ENCODE measurements at places on chromosomes 12 and 14.

GRCh38 chr12:75951399-75952278 is 79.9 kb downstream of the PHLDA1 start:
- no peak for DNase-seq

DNA sequence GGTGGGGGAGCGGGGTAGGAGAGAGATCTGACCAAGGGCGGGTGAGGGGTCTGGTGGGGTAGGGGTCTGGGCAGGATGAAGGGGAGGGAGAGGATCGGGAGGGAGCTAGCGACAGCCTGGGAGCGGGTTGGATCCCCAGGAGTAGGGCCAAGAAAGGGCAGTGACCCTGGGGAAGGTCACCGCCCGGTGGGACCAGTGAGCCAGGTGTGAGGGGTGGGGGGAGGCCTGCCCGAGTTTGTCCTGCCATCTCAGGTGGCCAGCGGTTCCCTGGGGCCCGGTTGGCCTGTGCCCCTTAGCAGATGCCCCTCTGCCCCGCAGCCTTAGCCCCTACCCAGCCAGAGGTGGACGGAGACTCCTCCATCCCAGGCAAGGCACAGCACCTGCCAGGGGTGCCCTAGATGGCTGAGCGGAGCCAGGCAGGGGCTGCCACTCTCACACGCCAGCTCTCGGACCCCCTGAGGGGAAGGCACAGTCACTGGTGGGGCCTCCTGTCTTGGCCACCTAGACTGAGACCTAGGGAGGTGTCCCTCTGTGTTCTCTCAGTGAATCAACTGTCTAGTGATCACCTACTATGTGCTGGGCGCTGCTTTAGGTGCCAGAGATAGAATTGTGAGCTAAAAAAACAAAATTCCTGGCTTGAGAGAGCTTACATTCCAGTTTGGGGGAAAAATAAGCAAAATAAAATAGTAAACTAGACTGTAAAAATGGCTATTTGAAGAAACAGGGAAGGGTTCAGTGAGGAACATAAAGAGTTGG is 629 bp upstream of the TTC7B start:
- DNase-seq, result no peak

DNA sequence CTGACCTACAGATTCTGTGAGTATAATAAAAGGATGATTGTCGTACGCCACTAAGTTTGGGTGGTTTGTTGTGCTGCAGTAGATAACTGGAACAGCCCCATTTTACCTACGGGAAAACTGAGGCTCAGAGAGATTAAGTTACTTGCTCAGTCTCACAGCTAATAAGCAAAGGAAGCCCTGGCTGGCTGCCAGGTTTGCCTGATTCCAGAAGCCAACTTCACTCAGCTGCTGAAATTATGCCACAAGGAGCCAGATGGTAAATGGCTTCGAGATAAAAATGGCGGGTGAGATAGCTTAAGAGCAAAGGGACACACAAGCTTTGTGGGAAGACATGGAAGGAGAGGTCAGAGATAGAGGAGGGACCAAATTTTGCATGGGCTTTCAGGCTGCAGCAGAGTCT is 191.5 kb upstream of the NOS1 start:
- no peak for DNase-seq

DNA sequence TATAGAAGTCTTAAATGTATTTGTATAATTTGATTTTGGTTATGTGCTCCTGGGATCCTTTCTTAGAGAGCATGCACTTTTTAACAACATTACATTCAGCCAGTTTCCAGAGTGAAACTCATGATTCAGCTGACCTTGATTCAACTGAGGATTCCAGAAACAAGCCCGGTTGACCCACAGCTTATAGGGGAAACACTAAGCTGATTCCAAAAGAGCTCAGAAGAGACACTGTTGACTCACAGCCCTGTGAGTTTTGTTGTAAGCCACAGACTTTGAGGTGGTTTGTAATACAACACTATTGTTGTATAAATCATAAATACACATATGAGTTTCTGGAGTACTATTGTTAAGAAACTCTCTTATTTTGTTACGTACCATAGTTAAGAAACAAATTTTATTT is 133.8 kb upstream of the MGAT4C start:
- DNase-seq, result no peak

GRCh38 chr12:132373901-132374611 is 44.7 kb upstream of the GALNT9 start:
- DNase-seq, result no peak

- no peak for DNase-seq
Measured at GRCh38 chr12:81206429-81206828, 128.6 kb downstream of the ACSS3 start.

DNA sequence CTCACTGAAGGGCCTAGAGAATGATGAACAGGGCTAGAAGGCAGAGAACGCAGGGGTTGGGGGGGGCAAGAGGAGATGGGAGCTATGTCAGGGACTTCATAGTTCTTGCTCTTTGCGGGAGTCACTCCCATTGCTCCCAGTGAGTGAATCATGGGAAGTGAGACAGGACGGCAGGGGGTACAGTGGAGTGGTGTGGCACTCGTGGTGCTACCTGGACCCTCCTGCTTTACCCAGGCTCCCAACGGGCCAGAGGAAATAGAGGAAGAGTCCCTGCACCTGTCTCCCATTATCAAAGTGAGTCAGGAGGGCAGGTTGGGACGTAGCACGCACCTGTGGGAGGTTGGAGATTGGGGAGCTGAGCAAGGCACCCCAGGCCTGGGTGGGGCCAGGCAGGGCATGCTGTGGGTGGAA is 1.3 kb upstream of the KRT8 start:
- no peak for DNase-seq

DNA sequence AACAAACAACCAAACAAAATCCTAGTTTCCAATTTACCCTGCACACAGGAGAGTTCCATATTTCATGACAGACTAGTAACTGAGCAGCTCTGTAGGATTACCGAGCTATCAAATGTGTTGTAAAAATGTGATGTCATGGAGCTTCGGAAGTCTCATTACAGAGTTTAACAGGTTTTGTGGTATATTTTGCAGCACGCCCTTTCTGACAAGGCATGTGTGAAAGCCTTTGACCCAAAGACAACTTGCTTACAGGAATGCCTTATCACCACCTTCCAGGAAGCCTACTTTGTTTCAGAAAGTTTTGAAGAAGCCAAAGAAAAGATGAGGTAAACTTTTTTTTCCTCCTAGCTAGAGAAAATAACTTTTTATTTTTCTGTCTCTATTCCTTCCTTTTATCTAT is 92.4 kb downstream of the TPH2 start:
- no peak for DNase-seq

GRCh38 chr14:22489244-22489545 is 99.8 kb downstream of the DAD1 start:
- peak; percentile 57 for DNase-seq

DNA sequence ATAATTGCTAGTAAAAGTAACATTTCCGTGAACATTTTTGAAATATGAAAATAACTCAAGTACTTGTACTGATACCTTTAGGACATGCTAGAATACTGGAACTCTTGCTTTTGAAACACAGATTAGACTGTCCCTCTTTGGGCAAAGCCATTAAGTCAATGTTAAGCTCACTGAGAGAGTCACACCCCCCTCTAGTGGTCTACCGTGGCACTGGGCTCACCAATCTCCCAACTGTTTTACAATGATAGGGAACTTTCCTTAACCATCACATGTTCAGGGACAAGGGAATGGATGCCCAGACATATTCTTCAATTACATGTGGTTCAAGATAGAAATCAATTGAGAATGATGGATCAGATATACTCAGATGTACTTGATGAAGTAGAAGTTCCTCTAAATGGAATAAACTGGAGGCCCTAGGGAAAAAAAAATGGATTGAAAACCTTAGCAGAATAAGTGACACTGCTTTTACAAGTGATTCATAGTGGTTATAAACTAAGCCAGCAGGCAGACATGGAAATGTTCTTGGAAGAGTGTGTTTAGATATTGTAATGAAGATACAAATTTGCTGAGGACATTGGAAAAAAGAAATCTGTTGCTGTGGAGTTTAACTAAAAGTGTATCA is 17.8 kb downstream of the NANOG start:
- peak; percentile 87 for DNase-seq

DNA sequence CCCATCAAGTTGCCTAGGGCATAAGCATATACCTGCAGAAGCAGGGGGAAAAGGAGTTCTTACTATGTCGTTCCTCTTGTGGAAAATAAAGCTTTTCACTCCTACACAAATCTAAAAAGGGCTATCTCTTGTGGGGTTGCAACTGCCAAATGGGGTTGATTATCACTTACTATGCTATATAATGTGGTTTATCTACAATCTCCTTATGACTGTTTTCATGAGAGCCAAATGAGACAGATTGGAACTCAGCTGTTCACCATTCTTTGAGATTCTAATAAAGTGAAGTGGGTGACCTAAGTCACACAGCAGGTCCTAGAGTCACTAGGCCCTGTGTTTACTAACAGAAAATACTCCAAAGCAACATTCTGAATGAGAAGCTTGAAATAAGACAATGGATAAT is 47.7 kb downstream of the CIT start:
- DNase-seq, result no peak

- DNase-seq, result no peak
Measured at GRCh38 chr14:91918186-91918883, 29.2 kb downstream of the FBLN5 start.

DNA sequence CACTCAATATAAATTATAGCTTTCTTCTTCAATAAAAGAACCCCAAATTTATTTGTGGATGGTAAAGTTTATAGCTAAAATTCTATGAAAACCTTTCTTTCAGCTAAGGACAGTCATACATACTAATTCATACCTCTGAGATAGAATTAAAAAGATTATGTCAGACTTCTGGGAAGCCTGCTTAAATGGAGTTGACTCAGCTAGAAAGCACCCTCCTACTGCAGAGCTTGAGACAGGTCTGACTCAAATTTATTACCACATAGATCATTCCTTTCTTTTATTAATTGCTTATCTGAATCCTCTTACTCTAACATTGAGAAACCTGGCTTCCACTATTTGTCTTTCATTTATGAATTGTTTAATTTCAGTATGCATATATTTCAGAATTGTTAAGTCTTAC is 1007.0 kb upstream of the LRFN5 start:
- DNase-seq, result no peak

DNA sequence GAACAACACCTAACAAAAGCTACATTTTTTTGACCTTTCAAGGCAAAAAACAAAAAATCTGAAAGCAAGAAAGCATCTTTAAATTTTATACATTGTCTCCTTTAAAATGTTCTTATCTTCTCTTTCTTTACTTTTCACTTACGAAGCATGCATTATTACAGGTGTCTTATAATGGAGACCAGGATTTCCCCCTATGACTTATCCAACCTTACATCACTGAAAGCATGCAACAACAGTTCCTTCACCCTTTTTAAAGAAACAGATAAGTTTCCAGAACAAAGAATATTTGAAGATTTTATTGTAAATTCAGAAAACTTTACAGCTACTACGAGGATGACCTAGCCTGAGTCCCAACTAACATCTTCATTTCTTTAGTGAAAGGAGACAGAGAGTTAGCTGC is 277.2 kb downstream of the AKAP6 start:
- DNase-seq, result no peak

DNA sequence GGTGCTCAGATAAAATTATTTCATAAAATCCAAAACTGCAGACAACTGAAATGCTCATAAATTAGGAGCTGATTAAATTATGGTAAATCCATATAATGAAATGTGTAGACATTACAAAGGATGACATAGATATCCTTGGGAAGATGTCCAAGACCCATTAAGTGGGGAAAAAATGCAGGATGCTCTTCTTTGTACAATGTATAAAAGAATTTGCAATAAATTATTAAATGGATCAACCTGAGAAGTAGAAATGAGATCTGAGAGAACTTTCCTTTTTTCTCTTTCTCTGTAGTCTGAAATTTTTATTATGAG is 336.4 kb upstream of the E2F7 start:
- no peak for DNase-seq

DNA sequence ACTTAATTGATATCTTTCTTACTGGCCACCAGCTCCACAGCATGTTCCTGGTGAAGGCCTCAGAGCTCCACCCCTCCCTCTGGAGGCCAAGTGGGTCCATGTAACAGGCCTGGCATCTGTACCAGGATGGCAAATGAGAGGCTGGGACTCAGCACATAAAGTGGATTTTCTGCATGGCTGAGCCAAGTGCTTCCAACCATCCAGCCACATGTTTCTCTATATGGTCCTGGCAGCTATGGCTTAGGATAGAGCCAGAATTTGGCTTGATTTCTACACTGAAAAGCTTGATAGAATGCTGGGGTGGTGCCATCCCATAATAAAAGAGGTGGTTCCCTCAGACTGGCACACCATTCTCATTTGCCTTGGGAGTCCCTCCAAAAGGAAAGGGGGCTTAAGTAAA is 94.1 kb downstream of the PAX9 start:
- no peak for DNase-seq

GRCh38 chr14:56118611-56119181 is 485 bp downstream of the PELI2 start:
- peak; percentile 80 for DNase-seq

GRCh38 chr12:64893961-64894360 is 69.5 kb downstream of the TBC1D30 start:
- no peak for DNase-seq

DNA sequence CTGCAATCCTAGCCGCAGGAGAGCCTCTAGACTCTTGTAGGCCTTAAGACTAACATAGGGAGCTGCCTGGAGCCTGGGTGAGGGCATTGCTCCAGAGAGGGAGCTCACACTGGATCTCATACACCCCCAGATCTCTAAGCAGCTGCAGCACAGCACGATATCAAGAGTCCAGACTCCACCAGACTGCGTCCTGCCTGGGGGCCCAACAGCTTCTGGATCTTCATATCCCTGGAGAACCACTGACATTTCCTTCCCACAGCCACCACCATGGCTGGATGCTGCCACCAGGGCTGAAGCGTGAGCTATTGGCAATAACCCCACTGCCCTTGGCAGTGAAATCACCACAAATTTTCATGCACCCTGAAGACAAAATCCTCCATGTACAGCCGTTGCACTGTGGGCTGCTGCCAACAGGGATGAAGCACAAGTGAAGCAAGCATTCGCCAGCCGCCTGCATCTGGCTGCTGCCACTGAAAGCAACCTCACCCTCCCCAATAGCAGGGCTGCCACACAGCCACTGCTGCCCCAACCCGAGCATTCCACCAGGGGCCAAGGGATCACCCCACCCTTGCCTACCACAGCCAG is 28.2 kb downstream of the CACNA2D4 start:
- peak; percentile 26 for DNase-seq

- DNase-seq, result peak; percentile 71
Measured at GRCh38 chr12:92065018-92065499, 80.6 kb downstream of the BTG1 start.

- no peak for DNase-seq
Measured at GRCh38 chr14:63039866-63040265, 5.4 kb downstream of the KCNH5 start.

- DNase-seq, result peak; percentile 94
Measured at GRCh38 chr14:100640471-100641273, 53.5 kb upstream of the BEGAIN start.

DNA sequence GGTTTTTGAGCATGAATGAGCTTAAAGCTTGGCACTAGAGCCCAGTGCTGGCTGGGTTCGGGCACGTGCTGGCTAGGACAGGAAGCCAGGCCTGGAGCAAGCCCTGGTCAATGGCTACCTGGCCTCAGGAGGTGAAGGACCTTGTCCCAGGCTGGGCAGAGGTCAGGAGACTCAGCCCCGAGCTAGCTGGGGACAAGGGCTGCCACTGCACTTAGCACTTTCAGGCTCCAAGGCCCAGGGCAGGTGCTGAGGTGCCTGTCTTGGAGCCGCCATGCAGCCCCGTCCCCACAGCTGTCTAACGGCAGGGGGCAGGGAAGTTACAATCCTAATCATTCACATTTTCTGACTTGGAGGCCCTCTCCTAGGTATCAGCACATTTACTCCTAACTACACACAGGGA is 4.3 kb upstream of the AQP6 start:
- DNase-seq, result no peak
